ENCODE measurements at places on chromosomes 2 and 18.

DNA sequence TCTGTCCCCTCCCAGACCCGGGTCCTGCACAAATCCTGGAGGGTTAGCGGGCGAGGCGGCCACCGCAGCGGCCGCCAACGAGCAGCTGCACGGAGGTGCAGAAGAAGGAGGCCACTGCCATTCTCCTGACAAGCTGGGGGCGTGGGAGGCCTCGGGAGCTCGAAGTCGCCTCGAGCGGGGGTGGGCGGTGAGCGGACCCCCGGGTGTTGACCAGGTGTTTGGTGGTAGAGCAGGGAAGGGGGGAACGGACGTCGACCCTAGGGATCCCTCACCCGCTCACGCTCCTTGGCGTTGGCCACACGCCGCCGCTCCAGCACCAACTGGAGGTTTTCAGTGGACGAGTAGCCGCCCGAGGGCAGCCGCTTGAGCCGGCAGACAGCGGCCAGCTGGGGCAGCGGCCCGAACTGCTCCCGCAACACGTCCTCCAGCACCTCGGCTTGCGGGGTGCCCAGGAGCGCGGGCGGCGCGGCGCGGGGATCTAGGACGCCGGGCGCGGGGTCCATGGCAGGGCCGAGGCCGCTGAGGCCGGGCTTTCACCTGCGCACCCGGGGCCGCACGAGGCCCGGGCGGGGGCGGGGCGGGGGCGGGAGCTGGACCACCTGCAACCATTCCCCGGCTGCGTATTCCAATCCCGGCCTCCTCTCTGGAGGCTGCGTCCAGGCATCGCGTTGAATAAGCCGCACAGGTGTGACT is at the start of gene FIGLA:
FIGLA (minus strand) TSS at position 508 of the 693 bp plus-strand sequence; CDS start at position 503, 5 bp downstream.
- no peak for DNase-seq

- DNase-seq = no peak
Observed at GRCh38 chr18:59570101-59570775, 127.0 kb downstream of the CCBE1 start.

- DNase-seq = no peak
Observed at GRCh38 chr2:172046080-172046678, 39.1 kb upstream of the DLX1 start.

- no peak for DNase-seq
Observed at GRCh38 chr2:240253583-240254145, 113.2 kb upstream of the OTOS start.

DNA sequence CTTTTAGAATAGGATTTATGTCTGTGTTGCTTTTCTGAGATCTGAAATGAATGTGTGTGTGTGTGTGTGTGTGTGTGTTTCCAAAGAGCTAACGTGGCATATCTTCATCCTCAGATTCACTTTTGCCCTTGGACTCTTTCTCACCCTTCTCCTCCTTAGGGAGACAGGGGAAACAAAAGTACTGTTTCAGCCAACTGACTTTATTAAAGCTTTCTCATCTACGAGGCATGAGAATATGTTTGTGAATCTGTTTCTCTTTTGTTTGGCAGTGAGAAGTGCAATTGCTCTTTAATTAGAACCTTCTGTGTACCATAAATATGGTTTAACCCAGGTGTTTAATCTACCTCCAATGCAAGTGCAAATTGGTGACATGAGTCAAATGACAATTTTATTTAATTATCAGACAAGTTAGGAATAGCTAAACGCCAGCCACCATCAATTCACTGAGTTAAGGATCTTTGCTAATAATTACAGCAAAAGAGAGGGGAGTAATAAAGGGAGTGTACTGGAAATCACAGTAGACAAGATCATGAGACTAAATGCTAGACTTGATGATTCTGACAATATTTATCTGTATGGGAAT is 186.4 kb upstream of the COL3A1 start:
- no peak for DNase-seq

DNA sequence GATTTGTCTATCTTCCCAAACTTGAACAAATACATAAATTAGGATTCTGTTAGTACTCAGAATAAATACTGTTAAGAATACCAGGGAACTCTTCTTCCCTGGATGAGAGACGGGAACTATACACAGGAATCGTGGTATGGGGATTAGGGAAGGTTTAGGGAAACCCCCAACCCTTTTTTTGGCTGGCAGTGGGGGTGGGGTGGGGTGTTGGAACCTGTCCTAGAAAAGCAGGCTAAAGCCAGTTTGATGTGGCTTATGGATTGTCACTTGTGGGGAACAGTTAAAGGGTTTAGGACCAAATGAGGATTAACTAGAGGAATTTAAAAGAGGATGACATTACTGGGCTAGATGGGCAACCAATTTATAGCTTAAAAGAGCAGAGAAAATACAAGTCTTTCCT is 1.8 kb downstream of the SLC4A10 start:
- no peak for DNase-seq

DNA sequence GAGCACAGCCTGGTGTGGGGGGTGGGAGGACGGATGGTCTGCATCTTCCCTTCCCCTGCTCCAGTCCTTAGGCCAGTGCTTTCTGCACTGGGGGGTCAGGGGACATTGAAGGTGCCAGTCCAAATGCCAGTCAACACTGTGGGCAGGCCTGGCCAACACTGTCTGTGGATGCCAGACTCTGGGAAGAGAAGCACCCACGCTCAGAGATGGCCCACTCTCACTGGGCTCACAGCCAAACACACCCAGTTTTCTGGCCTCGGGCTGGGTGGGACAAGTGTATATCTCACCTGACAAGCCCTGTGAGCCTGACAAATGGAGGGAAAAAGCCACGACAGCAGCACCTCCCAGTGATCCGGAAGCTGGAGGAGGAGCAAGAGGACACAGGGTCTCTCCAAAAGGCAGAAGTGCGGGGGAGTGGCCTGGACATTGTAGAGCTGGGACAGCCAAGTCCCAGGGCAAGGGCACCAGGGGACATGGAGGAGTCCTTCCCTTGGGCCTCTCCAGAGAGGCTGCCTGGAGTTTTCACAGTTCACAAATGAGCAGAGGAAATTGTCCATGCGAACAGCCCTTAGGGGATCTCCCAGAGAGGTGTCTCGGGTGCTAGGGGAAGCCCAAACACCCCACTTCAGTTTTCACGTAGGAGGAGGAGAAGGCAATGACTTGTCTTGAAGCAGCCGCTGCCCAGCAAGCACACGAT is 79.3 kb downstream of the SDC1 start:
- no peak for DNase-seq

DNA sequence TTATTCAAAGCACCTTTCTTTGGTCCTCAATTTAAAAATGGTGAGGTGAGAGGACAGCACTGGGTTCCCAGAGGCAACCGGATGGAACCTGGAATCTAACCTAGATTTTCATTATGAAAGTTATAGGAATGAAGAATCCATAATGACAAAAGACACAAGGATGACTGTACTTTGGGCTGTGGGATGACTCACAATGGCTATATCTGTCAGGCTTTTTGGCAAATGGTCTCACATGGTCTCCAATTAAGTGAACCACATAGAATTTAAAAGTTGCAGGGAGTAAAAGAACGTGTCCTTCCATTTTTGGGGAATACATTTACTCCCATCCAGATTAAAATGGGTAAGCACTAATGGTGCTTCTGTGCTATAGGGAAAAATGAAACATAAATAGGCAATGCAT is 31.8 kb upstream of the LYPD1 start:
- no peak for DNase-seq

GRCh38 chr2:8554296-8554806 is 127.5 kb upstream of the ID2 start:
- no peak for DNase-seq

DNA sequence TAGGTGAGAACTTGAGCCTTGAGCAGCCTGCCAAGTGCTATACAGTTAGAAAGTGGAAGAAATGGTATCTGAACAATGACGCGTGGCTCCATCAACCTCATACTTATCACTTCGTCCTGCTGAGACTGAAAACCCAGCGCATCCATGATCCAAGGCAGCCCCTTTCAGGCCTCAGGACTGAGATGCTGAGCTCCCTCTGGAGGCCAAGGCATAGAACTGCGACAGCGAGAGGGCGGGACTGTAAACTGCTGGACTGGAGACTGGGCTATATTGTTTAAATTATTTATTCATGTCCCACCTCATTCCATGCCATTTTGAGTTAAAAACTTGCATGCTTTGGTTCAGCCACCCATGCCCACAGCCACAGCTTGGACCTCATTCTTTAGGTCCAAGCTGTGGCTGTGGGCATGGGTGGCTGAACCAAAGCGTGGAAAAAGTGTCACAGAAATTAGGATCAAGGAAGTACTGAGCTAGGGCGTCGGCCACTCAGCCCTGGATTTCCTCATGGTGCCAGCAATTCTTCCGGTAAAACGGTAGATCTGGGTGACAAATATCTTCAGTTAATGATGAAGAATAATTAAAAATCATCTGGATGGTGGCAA is 195.5 kb downstream of the L3MBTL4 start:
- DNase-seq = peak; percentile 32

GRCh38 chr18:59200787-59201186 is 19.2 kb upstream of the GRP start:
- no peak for DNase-seq

GRCh38 chr2:45396671-45397070 is 214.4 kb downstream of the SRBD1 start:
- DNase-seq = no peak

- DNase-seq = no peak
Observed at GRCh38 chr18:56869189-56869777, 218.1 kb downstream of the WDR7 start.

DNA sequence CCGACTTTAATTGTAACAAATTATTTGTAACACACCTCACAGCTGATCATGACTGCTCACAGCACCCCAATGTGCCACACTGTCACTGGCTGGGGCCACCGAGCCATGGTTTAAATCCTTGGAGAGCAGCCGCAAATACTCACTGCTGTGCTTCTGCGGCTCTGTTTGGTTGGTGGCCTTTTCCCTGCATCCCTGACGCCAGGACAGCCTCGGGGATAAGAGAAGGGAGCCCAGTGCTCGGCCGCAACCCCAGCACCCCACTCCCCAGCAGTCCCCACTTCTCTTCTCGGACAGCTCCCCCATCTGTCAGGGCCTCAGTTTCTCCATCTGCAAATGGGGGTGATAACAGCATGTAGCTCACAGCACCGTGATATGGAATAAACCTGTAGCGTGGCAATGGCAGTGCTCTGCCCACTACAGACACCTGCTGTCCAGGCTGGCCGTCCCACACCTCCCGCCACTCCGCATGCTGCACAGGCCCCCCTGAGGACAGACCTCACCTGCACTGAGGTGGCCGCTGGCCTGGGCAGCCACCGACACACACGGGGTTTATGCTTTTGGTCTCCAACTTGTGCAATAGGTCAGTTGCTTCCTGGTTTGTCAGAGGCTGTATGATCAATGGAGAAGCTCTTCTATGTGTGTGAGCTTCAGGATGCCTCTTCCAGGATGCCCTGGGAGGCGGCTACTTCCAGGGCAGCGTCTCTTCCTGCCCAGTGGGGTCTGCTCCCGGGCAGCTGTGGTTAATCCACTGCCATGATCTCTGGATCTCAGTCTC is 87.1 kb downstream of the NDUFA10 start:
- DNase-seq = no peak

GRCh38 chr2:230564805-230565779 is 147.6 kb upstream of the CAB39 start:
- no peak for DNase-seq

DNA sequence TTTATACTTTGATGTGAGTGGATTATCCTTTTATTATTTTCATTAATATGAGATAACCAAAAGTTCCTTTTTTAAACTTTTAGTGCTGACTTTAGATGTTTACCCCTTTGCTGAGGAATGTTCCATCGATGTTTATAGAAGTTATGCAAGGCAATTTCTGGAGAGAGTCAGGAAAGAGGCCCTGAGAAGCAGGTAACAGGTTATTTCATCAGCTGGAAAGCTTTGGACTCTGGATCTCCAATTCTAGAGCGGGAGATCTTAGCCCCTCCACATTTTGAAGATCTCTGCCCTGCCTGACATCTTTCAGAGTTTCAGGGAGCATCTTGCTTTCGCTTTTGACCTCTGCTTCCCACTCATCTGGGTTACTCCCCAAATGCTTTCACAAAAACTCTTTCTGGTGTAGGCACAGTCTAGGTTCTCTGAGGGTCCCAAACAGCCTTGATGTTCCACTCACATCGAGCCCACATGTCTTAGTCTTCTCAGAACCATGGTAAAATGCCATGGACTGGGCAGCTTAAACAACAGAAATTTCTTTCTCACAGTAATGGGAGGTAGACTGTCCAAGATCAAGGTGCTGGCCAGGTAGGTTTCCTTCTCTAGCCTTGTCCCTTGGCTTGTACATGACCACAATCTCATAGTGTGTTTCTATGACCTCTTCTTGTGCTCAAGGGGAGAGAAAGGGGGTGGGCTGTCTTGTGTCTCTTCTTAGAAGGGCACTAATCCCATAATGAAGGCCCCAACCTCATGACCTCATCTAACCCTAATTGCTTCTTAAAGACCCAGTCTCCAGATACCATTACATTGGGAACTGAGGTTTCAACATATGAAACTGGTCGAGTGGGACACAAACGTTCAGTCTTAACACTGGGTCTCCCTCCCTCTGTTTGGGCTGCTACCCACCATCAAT is 87.1 kb downstream of the DOK6 start:
- no peak for DNase-seq

DNA sequence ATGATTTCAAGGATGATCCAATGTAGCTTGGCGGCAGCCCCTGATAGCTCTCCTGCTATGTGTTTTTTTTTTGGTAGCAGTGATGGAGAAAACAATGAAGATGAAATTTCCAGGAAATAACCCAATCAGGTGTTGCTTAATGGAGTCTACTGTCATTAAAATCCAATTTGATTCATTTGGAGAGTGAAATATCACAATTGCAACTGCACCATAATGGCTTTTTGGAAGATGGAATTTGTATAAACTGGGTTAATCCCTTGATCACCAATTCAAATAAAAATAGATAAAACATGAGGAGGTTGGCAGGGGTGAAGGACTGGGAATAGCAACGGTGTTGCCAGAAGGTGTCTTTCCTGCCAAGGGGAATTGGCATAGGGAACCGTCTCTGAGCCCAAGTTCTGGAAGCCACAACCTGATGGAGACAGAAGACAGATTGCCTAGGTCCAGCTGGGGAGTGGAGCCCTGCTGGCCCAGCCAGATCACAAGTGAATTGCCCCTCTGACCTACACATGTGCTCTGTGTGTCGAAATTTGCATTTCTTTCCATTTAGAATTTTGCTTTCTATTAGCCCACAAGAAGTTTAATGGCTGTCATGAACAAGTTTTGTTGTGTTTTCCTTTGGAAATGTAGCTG is 170.3 kb upstream of the SPRED2 start:
- DNase-seq = no peak

DNA sequence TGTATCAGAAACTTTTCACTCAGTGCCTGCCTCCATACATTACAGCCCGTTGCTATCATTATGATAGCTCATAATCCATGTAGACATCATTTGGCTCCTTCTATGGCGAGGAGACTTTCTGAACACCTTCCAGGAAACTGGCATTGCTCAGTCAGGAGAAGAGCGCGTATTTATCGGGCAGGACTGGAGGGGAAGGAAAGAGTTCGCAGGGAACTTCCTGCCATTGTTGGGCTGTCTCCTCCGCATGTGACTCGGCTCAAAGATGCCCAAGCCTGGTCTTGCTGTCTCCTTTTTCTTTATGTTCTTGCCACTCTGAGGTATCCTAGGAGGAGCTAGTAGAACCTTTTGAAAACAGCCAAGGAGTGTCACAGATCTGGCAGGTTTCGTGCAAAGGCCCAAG is 156.8 kb downstream of the CTIF start:
- no peak for DNase-seq
